Inflammatory macrophage (primary cell): ENCODE measurements at places on chromosomes 12 and 14.

DNA sequence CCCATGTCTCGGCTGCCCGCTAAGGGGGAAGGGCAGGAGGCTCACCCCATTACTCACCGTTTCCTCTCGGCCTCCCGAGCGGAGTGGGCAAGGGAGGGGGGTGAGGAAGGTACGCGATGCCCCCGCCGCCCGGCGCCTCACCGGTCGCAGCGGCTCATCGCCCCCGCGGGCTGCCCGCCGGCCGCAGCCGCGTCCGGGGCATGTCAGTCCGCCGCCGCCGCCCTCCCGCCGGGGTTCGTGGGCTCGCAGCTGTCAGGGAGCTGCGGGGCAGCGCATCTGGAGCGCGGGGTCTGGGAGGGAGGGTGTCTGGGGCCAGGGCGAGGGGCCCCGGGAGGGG, 461 bp downstream of the SLC8A3 start:
- no peak for DNase-seq

- no peak for DNase-seq
Measured at GRCh38 chr14:48430805-48431204, 755.4 kb upstream of the MDGA2 start.

GRCh38 chr12:19196959-19197630, 67.6 kb downstream of the PLEKHA5 start:
- no peak for DNase-seq

- DNase-seq, result no peak
Measured at GRCh38 chr12:14668591-14668990, 27.8 kb downstream of the GUCY2C start.

GRCh38 chr14:106883218-106883692, 1356.9 kb downstream of the TMEM121 start:
- DNase-seq, result peak; percentile 27

DNA sequence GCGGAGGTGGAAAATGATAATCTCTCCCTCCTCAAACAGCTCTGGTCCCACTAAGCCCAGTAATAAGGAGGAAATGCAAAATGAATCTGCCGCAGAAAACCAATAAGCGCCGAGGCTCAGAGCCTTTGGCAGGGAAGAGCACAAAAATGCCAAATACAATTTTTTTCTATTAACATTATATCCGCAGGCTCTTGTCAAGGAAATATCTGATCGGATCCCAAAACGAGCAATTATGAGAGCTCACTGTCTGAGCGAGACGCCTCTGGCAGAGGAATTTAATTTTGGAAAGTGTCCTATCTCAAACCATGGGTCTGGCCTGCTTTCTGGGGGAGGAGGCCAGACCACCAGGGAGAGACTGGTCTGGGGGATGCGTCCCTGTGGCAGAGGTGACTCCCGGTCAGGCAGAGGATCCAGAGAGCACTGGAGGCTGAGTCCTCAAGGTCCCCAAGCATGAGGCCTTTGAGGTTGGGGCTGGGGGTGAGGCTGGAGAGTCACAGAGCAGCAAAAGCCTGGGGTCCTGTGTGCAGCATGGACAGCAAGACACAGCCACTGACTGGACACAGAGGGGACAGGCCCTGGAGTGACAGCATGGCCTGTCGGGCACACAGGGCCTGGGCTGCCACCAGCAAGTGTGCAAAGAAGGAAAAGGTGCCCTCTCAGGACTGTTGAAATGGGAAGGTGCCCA, 342.8 kb upstream of the SFSWAP start:
- DNase-seq, result no peak
